ENCODE measurements at places on chromosomes 6 and 20. TPM values are rescaled to one million over a fixed set of nuclear protein-coding genes. Genes with fewer than 3 reads are reported as not detected.

DNA sequence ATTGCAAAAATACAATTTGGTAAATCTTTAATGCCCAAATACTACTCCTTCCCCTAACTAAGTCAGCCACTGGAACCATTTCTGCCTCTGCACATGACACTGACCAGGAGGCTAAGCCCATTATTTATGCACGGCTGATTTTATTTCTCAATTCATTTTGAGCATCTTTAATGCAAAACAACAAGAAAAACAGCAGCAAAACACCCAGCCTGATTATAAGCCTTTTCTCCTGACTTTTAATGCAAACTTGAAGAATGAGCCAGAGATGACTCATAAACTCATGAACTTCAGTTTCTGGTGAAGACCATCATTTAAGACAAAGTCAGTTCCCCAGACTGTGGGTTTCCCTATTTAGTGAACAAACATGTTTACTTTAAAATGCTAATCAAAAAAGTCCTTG lies 51.6 kb downstream of the CYP24A1 start:
- no peak for DNase-seq

The BPIFA1 gene
- not detected for total RNA-seq

The DCDC2 gene
- total RNA-seq = not detected

DNA sequence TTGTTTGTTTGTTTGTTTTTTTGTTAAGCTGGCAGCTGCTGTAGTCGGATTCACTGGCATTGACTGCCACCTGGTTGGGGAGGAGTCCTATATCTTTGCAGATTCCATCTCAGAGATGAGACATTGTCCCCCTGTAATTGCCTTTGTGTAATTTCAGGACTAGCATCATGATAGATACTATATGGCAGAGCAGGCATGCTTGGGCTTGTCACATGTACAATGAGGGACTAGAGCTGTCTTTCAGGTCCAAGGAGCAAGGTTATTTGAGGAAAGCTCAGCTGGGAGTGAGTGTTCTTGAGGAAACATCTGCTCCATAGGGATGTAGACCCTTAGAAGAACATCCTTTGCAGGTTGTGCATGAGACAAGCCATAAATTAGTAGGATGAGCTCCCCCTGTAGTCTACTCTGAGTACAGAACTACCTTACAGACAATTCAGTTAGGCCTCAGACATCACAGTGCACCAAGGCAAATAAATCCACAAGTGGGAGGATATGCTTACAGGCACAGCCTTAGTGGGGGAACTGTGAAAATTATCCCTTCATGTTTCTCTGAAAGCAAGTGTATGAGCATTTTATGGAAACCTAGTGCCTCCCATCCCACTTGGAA lies 62.1 kb downstream of the BMP2 start:
- no peak for DNase-seq

GRCh38 chr20:36728986-36729385 lies 16.9 kb downstream of the NDRG3 start:
- DNase-seq = peak; percentile 49

DNA sequence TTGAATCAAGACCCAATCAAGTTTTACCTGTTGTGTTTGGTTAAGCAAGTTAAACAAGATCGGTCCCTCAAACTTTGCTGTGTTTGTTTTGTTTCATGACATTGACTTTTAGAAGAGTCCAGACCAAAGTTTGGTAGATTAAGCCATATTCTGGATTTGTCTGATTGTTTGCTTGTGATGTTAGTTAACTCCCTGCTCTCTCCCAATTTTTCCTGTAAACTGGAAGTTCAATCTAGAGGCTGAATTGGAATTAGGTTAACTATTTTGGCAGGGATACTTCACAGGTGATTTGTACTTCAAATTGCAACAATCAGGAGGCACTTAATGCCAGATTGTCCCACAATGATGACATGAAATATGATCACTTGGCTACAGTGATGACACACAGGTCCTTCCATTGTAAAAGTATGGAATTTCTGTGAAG lies 13.6 kb upstream of the SH3BGRL2 start:
- no peak for DNase-seq

DNA sequence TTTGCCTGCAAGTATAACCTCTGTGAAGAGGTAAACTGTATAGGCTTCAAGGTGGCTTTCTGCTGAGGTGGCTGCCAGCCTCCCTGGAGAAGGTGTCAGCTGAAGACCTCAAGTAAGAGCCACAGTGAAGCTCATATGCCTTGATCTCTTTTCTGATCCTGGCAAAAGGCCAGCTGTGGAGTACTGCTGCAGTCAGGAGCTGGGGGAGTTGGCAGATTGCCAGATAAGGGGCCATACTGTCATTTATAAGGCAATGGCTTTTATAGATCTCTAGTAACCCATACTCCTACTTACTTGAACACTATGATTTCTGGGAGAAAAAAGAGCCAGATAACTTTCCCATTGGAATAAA lies 8.8 kb upstream of the CEP85L start:
- no peak for DNase-seq

The BFSP1 gene
- total RNA-seq = 1.7 TPM

The PRND gene
- not detected for total RNA-seq

GRCh38 chr6:90298459-90299053 lies 1.9 kb upstream of the BACH2 start:
- no peak for DNase-seq

DNA sequence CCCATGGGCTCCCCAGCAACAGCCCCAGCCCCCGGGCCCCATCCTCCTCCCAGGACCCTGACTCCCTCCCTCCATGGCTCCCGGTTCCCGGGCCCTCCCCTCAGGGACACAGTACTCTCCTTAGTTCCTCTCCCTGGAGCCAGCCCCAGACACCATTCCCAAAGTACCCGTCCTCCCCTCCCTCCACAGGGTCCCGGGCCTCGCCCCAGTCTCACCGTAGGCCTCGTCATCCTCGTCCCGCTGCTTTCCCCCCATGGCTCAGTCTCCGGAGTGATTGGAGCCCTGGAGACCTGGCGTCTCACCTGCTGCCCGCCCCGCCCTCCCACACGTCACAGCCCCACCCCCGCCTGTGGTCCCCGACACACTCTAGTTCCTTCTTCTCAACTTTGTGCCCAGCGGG lies at the start of gene SLC44A4:
TSS of gene SLC44A4 (minus strand) at position 272 of the 400 bp plus-strand sequence. CDS start at position 255, 17 bp downstream.
- DNase-seq = no peak

The MYMX gene
- total RNA-seq = not detected

Data from activated CD8-positive, alpha-beta memory T cell treated with anti-CD3 and anti-CD28 coated beads, Interleukin-2, amount 10 ng/mL, durations not matched to agents 7 days and 5 days (primary cell).